ENCODE measurements at places on chromosomes 3 and 15.

DNA sequence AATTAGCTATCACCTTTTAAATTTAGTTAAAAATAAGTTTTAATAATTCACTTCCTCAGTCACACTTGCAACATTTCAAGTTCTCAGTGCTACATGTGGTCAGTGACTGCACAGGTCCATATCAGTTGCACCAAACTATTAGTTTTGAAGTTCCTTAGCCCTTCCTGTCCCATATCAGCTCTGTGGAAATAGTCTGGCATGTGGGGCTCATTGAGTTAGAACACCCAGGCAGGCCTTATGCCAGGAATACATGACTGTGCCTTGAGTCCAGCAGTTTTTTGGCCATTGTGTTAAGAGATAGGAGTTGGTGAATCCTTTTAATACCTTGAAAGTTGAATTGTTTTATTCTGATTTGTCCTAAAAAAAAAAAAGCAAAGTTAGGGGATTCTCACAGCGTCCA is 153.7 kb upstream of the BFSP2 start:
- DNase-seq, result no peak

DNA sequence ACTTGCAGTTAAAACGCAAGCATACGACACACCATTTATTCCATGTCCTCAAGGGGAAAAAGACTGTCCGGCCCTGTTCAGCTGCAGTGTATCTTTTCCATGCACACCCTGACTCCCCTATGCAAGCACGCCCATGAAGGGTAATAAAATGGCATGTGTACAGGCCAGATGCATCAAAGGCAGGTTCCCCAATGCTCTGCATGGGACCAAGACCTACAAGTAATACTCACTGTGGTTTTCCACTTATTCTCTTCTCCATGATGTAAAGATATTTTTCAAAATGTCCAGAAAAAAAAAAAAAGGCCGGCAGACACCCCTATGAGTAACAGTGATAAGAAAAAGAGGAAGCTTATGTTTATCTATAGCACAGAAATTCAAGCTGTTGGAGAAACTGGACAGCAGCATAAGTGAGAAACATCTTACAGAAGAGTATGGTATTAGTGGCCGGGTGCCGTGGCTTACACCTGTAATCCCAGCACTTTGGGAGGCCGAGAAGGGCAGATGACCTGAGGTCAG is 70.8 kb downstream of the MCF2L2 start:
- DNase-seq, result no peak

DNA sequence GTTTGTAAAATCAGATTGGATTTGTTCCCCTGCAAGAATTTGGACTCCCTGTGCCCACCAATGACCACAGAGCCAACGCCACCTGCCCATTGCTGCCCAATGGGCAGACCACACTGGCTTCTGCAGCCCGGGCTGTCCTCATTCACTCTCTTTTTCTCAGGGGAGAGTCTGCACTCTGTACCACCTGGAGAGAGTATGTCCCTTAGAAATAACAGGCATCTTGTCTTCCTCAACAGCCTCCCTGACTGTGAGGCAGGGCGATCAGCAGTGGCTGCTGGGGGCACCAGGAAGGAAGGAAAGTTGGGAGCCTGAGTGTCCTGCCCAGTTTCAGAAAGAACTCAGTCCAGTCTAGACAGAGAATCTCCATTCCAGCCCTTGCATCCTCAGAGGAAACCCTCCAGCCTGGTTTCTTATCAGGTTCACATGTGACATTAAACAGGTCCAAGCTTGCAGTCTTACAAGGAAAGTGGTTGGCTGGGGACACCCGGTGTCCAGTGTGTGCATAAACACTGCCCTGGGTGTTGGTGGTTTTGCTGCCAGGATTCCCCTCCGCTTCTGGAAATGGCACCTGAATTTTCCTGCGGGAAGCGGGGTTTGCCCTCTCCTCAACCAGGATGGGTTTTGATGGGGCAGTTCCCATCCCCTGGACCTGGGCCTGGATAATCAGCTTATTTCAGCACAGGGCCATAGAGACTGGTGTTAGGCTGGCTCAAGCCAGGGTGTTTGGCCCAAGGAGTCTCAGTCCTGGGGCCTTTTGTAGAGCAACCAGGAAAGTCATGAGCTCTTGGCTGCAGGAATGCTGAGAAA is 37.2 kb downstream of the SSUH2 start:
- DNase-seq, result no peak

GRCh38 chr3:168272343-168272985 is 176.7 kb upstream of the GOLIM4 start:
- no peak for DNase-seq

GRCh38 chr3:183283886-183284285 is 30.8 kb downstream of the B3GNT5 start:
- no peak for DNase-seq

GRCh38 chr3:53147151-53147902 is 13.7 kb upstream of the PRKCD start:
- DNase-seq, result no peak

DNA sequence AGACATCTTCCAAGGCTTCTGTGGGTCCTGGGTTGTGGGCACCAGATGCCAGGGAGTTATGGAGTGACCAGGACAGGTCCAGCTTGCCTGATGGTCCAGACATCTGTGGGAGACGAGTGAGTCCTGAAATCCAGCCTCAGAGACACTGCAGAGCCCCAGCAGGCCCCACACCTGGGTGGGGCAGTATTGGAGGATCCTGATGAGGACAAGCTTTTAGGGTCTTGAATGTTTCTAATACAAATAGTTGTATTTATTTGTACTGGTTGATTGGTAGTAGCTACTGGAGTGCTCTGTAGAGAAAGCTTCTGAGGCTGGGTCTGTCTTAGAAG is 67.5 kb upstream of the PRR23C start:
- DNase-seq, result no peak

GRCh38 chr3:148816981-148817525 is 10.6 kb upstream of the CPB1 start:
- no peak for DNase-seq

DNA sequence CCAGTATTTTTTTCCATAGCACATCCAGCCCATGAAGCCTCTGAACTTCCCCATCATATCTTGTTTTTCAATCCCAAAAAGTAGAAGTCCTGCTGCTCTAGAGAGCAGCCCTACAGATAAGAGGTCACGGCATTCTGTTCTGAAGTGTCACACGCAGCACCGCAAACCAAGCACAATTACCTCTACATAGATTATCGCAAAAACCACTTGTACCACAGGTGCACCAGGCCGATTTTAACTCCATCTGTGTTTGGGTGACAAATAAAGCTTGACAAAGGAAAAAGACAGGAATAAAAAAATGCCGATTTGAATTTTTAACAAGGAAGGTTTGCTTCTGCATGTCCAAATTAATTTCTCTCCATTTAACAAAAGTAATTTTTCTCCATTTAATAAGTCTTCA is 113.7 kb downstream of the MYO5A start:
- no peak for DNase-seq

DNA sequence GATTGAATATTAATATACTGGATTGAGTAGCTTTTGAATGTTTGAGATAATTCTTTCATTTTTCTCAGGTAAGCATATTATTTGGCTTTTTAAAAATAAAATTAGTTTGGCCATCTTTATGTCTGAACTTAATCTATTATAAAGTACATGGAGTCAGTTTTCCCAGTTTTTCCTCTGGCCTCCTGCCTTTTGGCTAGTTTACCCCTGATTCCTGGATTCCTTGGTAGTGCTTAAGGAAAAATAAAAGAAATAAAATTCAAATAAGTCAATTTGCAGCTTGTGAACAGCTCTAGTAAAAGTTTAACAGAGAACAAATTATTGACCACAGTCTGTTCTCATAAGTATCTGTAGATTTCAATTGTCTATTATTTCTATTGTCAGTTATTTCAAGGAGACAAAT is 89.4 kb downstream of the COL6A6 start:
- no peak for DNase-seq

DNA sequence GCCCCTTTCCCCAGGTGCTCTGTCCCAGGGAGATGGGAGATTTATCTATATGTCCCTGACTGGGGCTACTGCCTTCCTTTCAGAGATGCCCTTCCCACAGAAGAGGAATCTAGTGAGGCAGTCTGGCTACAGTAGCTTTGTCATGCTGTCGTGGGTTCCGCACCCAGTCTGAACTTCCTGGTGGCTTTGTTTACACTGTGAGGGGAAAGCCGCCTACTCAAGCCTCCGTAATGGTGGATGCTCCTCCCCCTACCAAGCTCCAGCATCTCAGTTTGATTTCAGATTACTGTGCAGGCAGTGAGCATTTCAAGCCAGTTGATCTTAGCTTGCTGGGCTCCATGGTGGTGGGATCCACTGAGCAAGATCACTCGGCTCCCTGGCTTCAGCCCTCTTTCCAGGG is 35.4 kb upstream of the SLC7A14 start:
- DNase-seq, result no peak

- DNase-seq, result no peak
Measured at GRCh38 chr15:72503147-72503546, 29.0 kb downstream of the ARIH1 start.

DNA sequence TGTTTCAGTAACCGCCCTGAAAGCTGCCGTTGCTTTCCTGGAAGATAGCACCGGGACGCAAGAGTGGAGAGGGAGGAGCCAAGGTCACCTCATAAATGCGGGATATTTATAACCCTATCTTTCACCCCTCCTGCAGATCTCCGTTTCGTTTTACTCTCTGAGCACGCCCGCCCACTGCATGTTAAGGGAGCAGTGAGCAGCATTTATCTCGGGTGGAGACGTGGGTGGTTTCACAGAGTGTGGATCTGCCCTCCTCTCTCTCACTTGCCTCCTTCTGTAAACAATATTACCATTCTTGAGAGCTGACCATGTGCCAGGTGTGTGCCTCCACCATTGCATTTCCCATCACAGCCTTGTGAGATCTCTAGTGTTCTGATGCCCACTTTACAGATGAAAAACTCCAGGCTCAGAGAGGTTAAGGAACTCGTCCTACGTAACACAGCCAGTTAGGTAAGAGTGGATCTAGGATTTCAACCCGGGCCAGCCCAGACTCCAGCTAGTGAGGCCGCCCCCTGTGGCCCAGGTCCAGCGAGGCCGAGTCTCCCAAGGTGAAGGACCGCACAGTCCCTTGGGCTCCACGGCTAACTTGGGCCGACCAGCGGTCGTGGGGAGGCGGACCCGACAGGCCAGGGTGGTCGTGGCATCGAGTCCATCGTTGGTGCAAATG is 16.9 kb upstream of the SEMA4B start:
- peak; percentile 25 for DNase-seq

DNA sequence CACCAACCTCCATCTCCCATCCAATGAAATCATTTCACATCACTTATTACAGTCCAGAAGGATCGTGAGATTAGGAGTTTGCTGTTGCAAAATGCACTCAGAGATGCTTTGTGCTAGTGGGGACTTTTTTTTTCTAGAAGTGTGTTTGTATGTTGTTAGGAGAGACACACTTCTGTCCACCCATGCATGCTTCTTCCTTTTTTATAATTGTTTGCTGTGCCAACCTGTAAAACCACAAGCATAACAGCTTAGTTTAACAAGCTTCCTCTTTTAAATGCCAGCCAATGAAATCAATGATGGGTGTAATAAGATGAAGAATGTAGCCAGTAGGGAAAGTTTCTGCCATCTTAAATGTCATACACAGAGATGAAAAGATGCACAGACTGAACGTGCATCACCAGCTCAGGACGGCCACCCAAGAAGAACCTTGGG is 305.6 kb upstream of the STT3B start:
- DNase-seq, result no peak

DNA sequence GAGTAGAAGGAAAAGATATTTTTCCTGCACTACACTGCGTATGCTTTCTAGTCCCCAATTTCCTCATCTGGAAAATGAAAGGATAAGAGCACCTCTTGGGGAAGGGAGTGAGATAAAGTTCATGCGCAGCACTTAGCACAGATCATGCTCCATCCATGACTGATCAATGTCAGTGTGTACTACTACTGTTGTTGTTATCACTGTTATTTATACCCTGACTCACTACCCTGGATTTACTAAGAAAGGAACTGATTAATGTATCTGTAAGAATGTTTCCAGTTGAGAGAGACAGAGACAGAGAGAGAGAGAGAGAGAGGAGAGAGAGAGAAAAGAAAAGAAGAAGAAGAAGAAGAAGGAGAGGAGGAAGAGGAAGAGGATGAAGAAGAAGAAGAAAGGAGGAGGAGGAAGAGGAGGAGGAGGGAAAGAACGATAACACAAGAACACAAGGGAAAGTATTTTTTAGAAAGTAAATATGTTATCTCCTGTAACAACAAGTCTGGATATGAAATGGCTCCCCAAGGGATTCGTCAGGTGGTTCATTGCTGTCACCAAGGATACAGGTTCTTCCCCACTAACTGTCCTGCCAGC is 212.2 kb upstream of the PROK2 start:
- no peak for DNase-seq

- DNase-seq, result no peak
Measured at GRCh38 chr3:184593928-184594303, 32.3 kb downstream of the EPHB3 start.

DNA sequence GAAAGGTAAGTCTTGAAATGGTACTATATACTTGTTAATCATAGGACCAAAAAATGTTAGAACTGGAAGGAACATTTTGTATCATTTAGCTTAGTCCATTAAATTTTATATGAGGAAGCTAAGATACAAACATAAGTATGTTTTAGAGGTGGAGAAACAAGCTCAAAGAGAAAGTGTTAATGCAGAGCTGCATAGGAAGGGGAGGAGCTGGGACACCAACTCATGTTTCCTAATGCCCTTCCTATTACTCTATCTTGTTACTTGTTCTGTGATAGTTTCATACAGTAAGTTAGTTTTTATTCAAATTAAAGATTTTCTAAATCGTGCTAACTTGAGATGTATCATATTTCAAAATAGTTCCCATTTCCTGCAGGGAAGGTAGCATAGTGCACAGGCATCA is 7.4 kb downstream of the SLC35A5 start:
- DNase-seq, result no peak

GRCh38 chr3:46252980-46253379 is 10.7 kb downstream of the CCR3 start:
- DNase-seq, result no peak

DNA sequence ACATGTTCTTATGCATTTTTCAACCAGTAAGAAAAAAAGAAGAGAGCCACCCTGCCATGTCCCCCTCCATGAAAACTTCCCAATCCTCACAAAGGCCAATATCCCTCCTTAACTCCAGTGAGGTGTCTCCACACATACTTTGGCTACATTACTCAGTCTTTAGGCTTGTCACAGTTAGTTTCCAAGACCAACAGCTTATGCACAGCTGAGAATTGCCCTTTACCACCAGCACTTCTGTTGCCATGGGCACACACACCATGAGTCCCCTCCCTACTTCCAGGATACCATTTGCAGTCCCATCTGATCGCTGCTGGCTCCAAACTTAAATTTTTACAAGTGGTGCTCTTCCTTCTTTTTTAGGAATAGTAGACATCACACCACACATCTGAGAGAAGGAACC is 150.3 kb upstream of the STRIT1 start:
- DNase-seq, result no peak

- no peak for DNase-seq
Measured at GRCh38 chr15:48330105-48330785, 984 bp upstream of the DUT start.

GRCh38 chr15:80026310-80026709 is 33.2 kb upstream of the ZFAND6 start:
- no peak for DNase-seq

- no peak for DNase-seq
Measured at GRCh38 chr3:131658115-131658514, 155.3 kb upstream of the MRPL3 start.

GRCh38 chr15:82952158-82953081 is at the start of gene HOMER2:
Gene HOMER2 (minus strand): TSS chr15:82952720. CDS start chr15:82952535, 185 bp downstream.
- no peak for DNase-seq

- no peak for DNase-seq
Measured at GRCh38 chr15:52493968-52494367, 34.7 kb downstream of the MYO5A start.

- no peak for DNase-seq
Measured at GRCh38 chr3:115548611-115549010, 74.7 kb upstream of the GAP43 start.

Data from hypothalamus (tissue), 51 donors.